ENCODE measurements at places on chromosomes 1 and 21.

DNA sequence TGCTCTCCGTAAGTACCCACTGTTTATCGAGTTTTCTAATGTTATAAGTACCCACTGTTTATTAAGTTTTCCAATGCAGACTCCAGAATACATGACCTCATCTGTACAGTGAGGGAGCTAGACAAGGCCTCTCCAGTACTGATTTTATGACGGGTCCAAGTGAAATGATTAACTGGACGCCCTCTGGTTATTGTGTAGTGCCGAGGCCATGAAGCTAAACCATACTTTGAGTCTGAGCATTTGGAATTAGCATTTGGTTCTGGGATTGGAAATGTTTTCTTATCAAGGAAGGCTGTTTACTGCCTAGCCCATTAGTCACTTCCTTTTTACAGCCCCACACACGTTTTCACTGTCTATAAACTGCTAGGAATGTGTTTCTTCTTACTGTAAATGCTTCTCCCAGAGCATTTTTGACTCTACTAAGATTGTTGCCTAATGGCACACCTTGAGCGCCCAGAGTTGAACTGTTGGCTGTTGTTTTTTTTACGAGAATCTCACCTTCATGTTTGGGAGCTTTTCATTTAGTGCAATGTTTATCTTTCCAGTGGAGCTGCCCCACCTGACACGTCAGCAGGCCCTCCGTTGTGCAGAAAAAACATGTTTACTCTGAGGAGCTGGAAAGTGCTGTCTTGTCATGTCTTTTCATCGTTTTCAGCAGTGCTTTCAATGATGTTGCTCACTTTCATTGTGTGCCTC lies 26.9 kb downstream of the SPATA46 start:
- no peak for DNase-seq

DNA sequence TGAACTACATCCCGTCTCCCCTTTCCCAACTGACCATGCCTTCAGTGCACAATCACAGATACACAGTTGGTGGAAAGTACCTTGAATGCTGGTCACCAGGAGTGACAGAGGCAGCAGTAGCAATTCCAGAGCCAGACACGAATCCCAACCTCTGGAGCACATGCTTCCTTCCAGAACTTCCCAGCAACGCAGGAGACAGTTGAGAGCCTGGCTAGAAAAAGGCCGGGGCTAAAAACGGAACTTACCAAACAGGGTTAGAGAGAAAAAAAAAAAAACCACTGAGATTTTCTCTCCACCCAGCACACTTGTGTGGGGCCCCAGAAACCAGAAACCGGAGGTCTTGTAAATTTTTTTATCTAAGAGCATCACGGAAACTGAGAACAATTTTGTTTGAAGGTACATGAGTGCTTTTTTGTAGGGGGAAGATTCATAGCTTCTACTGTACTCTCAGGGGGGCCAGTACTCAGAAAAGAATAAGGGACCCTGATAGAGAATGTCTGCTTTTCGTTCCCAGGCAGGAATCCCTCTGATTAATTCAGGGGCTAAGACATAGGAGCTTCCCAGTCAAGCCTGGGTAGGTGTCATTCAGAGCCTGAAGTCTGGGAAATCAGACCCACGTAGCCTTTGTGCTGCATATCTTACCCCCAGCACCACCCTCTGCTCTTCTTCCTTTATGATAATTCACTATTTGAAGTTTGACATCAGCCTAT lies at the start of gene CD48:
Gene CD48 (minus strand): TSS at position 221 of the 710 bp plus-strand sequence. CDS start 59 bp downstream, at position 162.
- peak; percentile 62 for DNase-seq

- no peak for DNase-seq
Measured at GRCh38 chr1:197671140-197671539, 104.1 kb downstream of the DENND1B start.

DNA sequence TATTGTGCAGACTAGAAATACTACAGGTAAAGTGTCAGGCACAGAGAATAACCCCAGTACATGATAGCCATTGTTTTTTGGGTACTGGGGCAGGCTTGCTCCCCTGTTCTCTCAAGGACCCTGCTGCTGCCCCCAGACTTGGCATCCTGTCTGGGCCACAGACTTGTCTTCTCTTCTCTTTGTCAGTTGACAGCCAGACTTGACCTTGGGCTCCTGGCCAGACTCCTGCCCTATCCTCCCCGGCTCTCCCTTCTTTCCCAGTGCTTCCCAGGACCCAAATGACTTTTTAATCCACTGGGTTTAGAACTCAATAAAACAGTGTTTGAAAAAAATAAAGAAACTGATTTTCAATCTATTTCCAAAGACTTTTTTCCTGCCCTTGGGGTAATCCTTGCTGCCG lies 43.2 kb downstream of the ZSCAN20 start:
- no peak for DNase-seq

DNA sequence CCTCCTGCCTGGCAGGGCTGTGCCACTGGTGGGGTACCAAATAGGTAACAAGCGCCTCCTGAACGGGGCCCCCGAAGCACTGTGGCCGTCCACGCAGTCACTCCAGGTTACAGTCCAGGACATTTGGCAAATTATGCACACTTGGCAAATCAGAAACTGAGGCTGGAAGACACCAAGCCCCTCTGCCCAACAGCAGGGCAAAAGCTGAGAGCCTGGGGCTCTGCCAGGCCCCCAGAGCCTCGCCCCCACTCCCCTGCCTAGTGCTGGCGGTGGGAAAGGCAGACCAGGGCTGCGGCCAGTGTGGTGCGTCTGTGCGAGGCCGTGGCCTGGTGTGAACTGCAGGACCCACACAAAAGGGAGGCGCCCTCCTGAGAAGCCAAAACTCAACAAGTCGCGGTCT lies 9.4 kb downstream of the PANK4 start:
- no peak for DNase-seq

Measured in stimulated activated CD8-positive, alpha-beta memory T cell treated with anti-CD3 and anti-CD28 coated beads, Interleukin-4, amount 100 ng/mL, for 48 hours (primary cell).